IMR-90 (cell line): ENCODE measurements at places on chromosomes 5 and 9. TPM values are rescaled to one million over a fixed set of nuclear protein-coding genes. Genes with fewer than 3 reads are reported as not detected.

The PCDHA13 gene
- not detected in 2 replicates for total RNA-seq

The CNTNAP3 gene
- 0.90 and 1.1 TPM in 2 replicates for total RNA-seq

The ZMAT2 gene
- total RNA-seq: 16.3 and 44.7 TPM in 2 replicates

The SLC1A3 gene
- 0.56 and 1.3 TPM in 2 replicates for total RNA-seq

The ATOSB gene
- total RNA-seq: 12.0 and 13.3 TPM in 2 replicates

The CTXN3 gene
- total RNA-seq: not detected in 2 replicates

The SLC6A3 gene
- not detected in 2 replicates for total RNA-seq

The ACTL7A gene
- not detected in 2 replicates for total RNA-seq

The PDZD2 gene
- under 0.01 TPM in 1 of 2 replicates, not detected in the other for total RNA-seq

The LHX6 gene
- total RNA-seq: under 0.01 TPM in 2 replicates

The HAVCR2 gene
- under 0.01 TPM in 2 replicates for total RNA-seq

The ANKRD18A gene
- not detected in 2 replicates for total RNA-seq

The LECT2 gene
- not detected in 2 replicates for total RNA-seq

The FOXI1 gene
- not detected in 2 replicates for total RNA-seq

The OLFM1 gene
- total RNA-seq: 0.28 and 0.36 TPM in 2 replicates

The IPPK gene
- total RNA-seq: 25.1 and 27.5 TPM in 2 replicates

The RANBP17 gene
- total RNA-seq: 29.0 and 29.7 TPM in 2 replicates

The GABBR2 gene
- 19.4 and 20.3 TPM in 2 replicates for total RNA-seq

The CATSPER3 gene
- under 0.01 TPM in 1 of 2 replicates, not detected in the other for total RNA-seq

The OR1J2 gene
- not detected in 2 replicates for total RNA-seq

The NACC2 gene
- 7.9 and 11.1 TPM in 2 replicates for total RNA-seq

The PCDHGA10 gene
- total RNA-seq: 6.6 and 6.9 TPM in 2 replicates

The KCNIP1 gene
- not detected in 2 replicates for total RNA-seq

The HAPLN1 gene
- total RNA-seq: under 0.01 and 0.56 TPM in 2 replicates

The PTGES2 gene
- total RNA-seq: 90.3 and 107 TPM in 2 replicates

The CA9 gene
- 0.54 and 0.56 TPM in 2 replicates for total RNA-seq

The PCDHGB3 gene
- total RNA-seq: 5.9 and 6.7 TPM in 2 replicates
